Naive thymus-derived CD8-positive, alpha-beta T cell (primary cell): ENCODE measurements at places on chromosomes 7 and 10. TPM values are rescaled to one million over a fixed set of nuclear protein-coding genes. Genes with fewer than 3 reads are reported as not detected.

The ZNF800 gene
- polyA plus RNA-seq = 61.3 TPM

- DNase-seq = no peak
Observed at GRCh38 chr10:78600740-78601139, 468.0 kb upstream of the ZMIZ1 start.

DNA sequence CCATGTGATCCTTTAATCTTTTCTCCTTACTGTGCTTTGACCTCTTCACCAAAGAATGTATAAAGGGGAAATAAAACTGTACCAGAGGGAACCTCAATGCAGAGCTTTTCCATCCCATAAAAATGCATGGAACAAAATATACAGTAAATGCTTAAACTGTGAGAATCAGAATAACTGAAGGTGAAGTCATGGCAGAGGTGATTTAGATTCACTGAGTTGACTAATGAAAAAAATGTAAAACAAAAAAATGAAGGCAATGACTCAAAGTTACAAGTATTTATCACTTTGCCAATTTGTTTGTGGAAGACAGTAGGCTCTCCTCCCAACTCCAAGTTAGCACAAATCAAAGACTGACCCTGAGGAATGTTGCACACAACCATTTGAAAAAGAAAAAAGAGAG is 1331.6 kb upstream of the SORCS1 start:
- DNase-seq = no peak

GRCh38 chr10:121444520-121445165 is 153.6 kb downstream of the FGFR2 start:
- no peak for DNase-seq

DNA sequence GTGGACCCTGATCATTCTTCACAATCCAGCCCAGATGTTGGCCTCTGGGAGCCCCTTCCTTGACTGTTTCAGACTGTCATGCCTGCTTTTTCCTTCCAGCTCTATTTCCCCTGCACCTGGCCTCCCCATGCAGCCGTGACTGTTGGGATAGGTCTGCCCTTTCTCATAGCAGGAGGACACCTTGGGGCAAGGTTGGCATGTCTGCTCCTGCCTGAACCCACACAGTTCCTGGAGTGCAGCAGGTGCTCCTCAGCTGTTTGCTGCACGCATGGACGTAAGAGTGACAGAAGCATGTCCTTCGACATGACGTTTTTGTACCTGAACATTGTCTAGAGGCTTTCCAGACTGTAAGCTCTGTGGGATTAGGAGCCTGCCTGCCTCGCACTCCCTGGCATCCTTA is 24.0 kb downstream of the POR start:
- no peak for DNase-seq

The EIF3B gene
- 114 TPM for polyA plus RNA-seq
